Stimulated activated CD8-positive, alpha-beta memory T cell treated with anti-CD3 and anti-CD28 coated beads, Interleukin-4, amount 100 ng/mL, for 48 hours (primary cell): ENCODE measurements at places on chromosomes 13 and 19.
A peak's percentile ranks its signal among the peaks of the same experiment; 100 is the strongest.

DNA sequence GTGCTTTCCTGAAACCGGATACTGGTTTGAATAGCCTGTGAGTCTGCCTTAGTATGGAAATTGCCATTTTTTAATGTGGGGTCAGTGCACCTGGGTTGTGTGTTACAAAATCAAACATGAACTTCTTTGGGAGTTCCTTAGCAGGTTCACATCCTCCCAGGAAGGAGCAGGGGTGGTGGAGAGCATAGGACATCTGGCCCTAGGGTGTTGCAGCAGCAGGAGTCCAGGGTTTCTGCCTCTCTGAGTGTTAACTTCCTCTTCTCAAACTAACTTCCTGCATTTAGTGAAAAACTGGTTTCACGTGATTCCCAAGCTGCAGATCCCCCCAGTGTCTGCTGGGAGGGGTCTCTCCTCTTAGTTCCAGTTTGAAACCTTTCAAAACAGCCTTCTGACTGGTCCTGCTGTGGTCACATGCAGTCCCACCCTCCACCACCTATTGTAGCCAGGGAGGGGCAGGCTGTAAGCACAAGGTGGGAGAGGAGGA, 7.2 kb downstream of the RNASEH2B start:
- DNase-seq = no peak

- no peak for DNase-seq
These were observed 241.9 kb downstream of the ABCC4 start for GRCh38 chr13:95059306-95059705.

- no peak for DNase-seq
These were observed 24.6 kb upstream of the ZDHHC20 start for GRCh38 chr13:21483748-21484147.

- DNase-seq = no peak
These were observed 55.6 kb downstream of the UNC13A start for GRCh38 chr19:17632577-17632976.

DNA sequence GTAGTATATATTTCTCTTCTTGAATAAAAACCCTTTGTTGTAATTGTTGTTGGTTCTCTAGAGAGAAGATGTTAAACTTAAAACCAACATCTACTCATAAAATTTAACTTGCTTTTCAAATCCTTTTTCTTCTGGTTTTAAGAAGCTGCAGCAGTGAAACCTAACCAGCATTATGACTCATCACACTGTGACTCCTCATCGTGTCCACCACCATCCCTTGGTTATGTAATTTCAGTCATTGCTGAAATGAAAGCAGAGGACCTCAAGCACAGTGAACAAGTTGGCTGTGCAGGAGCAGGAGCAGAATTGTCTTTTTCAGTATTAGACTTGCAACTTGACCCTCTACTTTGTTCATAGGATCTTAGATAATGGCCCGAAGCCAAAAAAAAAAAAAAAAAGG, 64.9 kb upstream of the HTR2A start:
- no peak for DNase-seq

GRCh38 chr13:46893798-46894560, 2.9 kb downstream of the HTR2A start:
- peak; percentile 83 for DNase-seq

DNA sequence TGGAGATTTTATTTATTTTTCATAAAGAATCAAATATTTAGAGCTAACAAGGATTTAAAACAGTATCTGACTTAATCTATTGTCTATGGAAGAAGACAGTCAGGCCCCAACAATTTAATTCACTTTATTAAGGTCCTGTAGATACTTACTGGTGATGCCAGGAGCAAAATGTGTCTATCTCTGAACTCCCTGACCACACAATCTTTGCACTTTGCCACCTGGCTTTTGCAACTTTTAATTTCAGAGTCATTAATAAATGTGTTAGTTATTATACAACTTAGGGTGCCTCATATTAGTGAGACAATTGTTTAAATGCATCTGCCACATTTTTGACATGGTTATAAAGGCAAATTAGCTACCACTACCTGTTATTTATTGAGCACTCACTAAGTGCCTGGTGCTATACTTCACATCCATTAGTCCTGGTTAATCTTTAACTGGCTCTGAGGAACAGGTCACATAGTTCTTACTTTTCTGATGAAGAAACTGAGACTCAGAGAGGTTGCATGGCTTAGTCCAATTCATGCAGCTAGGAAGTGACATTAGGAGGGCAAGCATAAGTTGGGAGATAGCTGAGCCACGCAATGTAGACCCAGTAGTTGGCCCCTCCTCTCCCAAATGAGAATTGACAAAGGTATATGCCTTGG, 297.9 kb downstream of the DCT start:
- DNase-seq = no peak

DNA sequence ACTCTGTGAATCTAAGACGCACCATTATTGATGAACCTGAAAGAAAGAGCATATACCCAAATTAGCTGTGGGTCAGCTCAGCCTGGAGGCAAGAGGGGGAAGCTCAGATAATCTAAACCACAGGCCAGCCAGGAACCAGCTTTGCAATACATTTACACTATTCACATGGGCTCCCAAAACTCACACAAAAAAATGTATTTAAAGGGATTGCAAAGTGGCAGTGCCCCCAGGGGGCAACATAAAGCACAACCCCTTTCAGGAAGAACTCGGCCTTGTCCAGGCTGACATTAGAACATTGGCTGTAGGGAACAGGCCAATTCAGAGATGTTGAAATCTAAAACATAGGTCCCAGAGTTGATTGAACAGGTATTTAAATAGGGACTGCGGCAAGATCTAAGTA, 3.2 kb upstream of the PROZ start:
- DNase-seq = peak; percentile 12

DNA sequence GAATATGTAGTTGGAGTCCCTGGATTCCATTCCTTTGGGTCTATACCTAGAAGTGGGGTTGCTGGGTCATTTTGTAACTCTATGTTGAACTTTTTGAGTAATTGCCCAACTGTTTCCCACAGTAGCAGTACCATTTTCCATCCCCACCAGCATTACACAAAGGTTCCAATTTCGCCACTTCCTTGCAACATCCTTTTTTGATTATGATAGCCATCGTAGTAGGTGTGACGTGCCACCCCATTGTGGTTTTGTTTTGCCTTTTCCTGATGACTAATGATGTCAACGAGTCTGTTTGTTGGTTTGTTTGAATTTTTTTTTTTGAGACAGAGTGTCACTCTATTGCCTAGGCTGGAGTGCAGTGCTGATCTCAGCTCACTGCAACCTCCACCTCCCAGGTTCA, 3.3 kb upstream of the PEX11G start:
- peak; percentile 77 for DNase-seq

- DNase-seq = no peak
These were observed 80.1 kb downstream of the KLF5 start for GRCh38 chr13:73138638-73139491.

- no peak for DNase-seq
These were observed 1.7 kb upstream of the KLK12 start for GRCh38 chr19:51036519-51036918.

DNA sequence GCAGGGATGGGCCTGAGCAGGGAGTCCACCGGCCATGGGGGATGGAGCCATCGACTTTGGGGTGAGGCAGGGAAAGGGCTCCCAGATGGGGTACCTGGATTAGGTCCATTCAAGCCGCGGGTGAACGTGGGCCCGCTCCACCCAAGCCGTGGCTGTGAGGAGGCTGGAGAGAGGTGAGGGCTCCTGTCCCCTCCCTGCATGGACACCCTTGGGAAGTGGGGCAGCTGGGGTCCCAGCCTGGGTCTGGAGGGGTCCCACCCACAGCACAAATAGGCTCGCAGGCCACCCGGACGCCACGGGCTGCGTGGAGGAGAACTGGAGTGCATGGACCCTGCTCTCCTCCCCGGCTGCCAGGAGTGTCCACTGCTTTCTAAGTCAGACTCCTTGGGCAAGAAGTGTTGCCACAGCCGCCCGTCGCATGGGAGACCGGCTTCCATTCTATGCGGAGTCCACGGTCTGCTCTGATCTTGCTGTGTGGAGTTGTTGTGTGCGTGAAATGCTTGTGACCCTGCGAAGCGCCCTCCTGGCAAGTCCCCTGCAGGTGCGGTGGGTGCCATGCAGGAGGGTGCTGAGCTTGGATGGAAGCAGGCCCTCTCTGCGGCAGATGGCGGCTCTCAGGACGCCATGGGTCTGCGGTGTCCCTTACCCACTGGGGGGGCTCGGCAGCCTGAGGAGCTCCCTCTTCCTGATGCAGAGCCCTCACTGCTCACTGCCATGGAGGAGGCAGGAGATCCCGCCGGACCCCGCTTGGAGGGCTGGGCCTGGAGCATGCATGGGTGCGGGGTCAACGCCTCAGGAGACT, 2.0 kb downstream of the DAZAP1 start:
- no peak for DNase-seq

DNA sequence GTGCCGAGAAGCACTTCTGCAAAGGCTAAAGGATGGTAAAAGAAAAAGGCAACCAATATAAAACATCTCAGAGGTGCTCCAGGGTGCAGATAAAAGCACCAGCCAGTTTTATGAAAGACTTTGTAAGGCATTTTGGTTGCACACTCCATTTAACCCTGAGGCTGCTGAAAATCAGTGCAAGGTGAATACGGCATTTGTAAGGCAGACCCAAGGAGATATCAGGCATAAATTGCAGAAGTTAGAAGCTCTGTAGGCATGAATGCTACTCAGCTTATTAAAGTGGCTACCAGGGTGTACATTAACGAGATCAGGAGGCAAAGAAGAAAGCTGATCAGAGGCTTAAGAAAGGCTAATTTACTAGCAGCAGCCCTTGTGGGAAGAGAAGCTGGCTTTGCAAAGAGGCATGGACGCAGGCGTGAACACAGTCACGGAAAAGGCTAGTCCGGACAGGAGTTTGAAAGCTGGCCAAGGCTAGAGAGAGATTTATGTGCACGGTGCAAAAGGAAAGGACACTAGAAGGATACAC, 99.6 kb downstream of the ZNF429 start:
- DNase-seq = no peak

DNA sequence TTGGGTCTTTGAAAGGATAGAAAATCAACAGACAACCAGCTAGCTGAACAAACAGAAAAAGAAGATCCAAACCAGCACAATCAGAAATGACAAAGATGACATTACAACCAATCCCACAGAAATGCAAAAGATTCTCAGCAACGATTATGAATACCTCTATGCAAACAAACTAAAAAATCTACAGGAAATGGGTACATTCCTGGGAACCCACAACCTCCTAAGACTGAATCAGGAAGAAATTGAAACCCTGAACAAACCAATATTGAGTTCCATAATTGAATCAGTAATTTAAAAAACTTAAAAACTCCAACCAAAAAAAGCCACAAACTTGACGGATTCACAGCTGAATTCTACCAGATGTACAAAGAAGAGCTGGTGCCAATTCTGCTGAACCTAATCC, 20.9 kb upstream of the C1QTNF9B start:
- DNase-seq = no peak

- DNase-seq = no peak
These were observed 599 bp downstream of the C19orf12 start for GRCh38 chr19:29714371-29714952.

DNA sequence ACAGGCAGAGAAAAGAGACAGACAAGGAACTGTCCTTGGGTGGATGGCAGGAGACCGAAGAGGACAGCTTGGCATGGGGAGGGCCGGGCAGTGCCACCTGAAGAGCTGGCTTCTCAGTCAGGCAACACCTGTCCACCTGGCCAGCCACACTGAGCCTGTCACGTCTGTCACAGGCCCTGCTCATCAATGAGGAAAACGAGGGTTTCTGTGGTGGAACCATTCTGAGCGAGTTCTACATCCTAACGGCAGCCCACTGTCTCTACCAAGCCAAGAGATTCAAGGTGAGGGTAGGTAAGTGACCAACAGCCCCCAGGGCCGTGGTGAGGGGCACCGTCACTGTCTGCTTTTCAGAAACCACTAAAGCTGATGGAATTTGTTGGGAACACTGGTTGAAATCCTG, 11.2 kb upstream of the PROZ start:
- DNase-seq = no peak

DNA sequence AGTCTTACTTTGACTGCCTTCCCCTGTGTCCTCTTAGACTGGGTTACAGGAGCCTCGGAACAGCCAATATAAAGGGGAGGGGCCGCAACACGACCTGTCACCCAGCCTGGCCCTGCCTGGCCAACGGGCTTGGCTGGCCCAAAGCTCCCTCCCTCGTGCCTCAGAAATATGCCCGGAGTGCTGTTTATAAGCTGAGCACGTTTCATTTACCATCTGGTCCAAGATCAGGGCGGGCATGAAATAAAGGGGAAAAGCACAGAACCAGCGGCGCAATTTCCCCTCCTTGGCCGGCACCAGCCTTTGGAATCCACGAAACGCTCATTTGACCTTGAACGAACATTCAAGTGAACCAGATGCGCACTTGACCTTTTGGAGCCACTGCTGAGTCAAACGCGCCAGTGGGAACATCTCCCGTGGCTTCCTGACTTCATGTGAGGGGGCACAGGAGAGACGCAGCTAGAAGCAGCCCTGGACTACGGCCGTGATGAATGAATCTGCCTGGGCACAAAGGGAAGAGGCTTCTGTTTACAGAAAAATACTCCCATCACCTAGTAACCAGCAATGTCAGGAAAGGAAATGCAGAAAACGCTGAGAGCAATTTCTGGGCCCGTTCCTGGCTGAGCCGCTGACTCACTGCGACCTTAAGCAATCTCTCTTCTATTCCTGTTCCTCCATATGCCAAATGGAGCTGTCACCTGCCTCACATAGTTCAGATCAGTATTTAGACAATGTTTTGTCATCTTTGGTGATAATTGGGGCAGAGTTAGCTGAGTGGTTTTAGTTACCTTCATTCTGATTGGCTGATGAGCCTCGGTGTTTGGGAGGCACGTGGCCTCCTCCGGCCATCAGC, 53.3 kb downstream of the RFX2 start:
- DNase-seq = no peak

- DNase-seq = no peak
These were observed 62.2 kb downstream of the KCNRG start for GRCh38 chr13:50077431-50077830.

DNA sequence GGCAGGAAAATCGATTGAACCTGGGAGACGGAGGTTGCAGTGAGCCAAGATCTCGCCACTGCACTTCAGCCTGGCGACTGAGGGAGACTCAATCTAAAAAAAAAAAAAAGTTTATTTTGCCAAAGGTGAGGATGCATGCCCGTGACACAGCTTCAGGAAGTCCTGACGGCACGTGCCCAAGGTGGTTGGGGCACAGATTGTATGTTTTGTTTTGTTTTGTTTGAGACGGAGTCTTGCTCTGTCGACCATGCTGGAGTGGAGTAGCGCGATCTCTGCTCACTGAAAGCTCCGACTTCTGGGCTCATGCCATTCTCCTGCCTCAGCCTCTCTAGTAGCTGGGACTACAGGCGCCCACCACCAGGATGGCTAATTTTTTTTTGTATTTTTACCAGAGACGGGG, 3.3 kb upstream of the ZNF552 start:
- DNase-seq = no peak

GRCh38 chr19:38018694-38019395, 111.8 kb downstream of the SIPA1L3 start:
- DNase-seq = no peak

GRCh38 chr13:40439928-40440327, 226.5 kb downstream of the FOXO1 start:
- no peak for DNase-seq
